ENCODE measurements at places on chromosomes 7 and 10.

- DNase-seq: no peak
Measured at GRCh38 chr7:81811956-81812865, 42.4 kb upstream of the HGF start.

DNA sequence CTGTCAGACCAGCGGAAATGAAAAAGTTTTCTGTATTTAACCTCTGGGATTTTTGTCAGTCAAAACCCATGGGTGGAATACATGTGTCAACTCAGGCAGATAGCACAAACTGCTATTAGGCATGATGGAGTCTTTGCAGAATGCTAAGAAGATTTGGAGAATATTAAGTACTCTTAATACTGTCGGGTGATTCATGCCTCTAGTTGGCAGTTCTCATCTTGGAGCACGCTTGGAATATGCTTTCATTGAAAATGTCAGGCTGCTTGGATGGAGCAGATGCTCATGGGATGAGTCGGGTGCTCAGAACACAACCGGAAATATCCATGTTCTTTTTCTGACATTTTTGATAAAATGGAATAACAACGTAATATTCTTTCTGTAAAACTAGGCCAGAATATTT, 27.6 kb upstream of the PRKG1 start:
- no peak for DNase-seq

DNA sequence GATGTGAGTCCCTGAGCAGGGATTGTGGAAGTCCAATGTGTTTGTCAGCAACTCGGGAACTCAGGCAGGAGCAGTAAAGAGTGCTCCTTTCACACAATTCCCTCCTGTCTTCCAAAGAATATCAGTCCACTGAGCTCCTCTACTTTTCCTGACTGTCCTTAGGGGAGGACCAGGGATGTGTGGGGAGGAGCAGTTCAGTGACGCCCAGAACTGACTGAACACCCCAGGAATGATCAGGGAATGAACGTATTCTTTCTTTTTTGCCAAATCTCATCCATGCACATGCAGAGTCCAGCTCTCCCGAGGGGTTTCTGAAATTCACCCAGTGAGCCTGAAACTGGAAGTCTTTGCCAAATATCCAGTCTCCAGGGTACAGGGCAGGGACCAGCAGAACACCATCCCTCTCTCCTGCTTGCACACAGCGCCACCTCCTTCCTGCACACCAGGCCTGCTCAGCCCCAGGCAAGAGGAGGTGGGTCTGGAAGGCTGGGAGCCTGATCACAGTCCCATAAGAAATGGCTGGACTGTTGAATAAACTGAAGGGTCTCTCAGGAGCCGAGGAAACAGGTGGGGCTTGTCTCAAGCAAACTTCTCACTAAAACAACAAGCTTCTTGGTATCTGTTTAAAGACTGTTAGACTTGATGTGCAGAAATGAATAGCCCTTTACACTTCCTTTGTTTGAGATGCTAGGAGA, 294.7 kb downstream of the C7orf25 start:
- DNase-seq: no peak

GRCh38 chr7:105014693-105015389, 836 bp downstream of the KMT2E start:
- no peak for DNase-seq

- DNase-seq: peak; percentile 80
Measured at GRCh38 chr10:31118556-31118955, 86.9 kb upstream of the ZNF438 start.

DNA sequence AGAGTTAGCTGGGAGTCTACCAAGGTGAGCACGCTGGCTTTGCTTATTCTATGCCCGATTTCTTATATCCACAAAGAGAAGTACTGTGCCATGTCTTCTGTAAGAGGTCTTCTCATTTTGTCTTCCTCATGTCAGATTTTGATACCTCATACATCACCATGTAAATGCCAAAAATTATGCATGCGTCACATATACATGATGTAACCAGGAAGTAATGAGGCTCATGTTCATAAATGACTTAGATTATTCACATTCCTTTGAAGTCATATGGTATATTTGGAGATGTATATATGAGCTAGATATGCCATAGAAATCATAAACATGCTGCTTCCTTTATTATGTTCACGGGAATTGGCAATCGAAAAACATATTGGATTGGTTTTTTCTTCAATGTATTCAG, 97.7 kb upstream of the CELF2 start:
- DNase-seq: no peak

DNA sequence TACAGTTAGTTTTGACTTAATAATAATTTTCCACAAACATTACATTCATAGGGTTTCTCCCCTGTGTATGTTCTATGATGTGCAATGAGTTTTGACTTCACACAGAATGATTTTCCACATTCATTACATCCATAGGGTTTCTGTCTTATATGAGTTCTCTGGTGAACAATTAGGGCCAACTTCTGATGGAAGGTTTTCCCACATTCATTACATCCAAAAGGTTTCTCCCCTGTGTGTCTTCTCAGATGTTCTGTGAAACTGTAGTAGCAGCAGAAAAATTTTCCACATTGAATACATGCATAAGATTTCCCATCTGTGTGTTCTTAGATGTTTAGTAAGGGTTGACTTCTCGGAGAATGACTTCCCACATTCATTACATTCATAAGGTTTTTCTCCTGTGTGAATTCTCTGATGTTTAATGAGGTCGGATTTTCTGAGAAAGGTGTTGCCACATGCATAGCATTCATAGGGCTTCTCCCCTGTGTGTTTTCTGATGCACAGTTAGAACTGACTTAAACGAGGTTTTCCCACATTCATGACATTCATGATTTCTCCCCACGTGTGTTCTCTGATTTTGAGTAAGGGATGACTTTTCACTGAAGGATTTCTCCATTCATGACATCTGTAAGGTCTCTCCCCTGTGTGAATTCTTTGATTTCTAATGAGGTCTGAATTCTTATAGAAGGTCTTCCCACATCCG, 118.5 kb downstream of the ZNF33B start:
- no peak for DNase-seq

DNA sequence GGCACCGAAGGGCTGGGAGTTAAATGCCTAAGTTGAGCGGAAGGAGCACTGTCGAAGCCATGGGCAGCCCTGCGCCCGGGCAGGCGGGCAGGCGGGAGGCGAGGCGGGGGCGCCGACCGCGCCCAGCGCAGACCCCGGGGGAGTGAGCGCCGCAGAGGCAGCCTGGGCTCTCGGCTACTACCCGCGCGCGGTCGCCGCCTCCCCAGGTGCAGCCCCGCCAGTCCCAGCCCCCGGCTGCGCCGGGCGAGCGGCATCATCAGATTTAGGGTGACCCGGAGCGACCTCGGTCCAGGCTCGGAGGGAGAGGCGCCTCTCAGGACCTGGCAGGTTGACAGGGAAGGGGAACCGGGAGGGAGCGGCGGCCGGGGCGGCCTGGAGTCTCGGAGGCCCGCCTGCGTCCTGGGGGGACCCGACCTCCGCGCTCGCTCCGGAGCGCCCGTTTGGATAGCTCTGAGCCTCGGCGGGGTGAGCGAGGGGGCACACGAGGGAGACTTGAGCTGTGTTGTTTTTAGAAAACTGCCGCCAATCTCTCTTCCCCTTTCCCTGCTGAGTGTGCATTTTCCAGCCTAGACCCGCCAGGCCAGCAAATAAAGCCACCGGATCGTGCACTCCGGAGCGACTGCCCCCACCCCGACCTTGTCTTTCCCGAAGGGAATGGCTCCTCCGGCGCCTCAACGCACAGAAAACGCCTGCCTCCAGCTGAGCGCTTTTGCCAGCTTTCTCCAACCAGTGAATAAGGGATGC, 2.3 kb upstream of the NRP1 start:
- DNase-seq: no peak

DNA sequence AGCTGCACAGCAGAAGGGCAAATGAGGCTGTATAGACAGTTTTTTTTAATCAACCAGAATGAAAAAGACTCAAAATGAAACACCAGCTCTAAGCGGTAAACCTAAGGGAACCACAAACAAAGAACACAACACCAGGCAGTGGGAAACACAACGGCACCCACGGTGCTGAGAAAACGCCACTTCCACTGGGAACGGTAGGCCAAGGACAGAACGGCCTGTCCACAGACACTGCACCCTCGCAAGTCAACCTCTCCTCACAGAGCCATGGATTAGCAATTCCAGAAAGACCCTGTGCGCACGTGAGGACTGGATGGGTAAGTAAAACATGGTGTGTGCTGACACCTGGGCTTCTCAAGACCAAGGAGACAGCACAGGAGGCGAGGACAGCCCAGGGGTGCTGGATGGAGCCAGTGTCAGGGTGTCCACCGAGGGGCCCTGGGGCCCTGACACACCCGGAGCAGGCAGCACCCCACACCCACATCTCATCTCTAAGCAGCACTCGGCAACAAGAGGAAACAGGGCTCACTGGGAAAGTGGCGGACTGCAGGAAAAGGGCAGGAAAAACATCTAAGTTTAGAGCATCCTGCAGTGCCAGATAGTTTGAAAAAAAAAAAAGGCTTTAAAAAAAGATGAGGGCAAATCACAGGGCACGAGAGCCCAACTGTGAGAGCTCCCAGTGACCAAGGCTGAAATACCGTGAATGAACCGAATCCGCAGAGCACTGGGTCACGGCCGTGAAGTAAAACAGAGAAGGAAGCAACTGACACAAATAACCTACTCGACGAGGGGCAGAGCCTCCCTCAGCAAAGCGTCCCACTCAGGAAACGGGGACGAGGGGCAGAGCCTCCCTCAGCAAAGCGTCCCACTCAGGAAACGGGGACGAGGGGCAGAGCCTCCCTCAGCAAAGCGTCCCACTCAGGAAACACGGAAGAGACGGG, 120.2 kb downstream of the MAD1L1 start:
- DNase-seq: no peak

DNA sequence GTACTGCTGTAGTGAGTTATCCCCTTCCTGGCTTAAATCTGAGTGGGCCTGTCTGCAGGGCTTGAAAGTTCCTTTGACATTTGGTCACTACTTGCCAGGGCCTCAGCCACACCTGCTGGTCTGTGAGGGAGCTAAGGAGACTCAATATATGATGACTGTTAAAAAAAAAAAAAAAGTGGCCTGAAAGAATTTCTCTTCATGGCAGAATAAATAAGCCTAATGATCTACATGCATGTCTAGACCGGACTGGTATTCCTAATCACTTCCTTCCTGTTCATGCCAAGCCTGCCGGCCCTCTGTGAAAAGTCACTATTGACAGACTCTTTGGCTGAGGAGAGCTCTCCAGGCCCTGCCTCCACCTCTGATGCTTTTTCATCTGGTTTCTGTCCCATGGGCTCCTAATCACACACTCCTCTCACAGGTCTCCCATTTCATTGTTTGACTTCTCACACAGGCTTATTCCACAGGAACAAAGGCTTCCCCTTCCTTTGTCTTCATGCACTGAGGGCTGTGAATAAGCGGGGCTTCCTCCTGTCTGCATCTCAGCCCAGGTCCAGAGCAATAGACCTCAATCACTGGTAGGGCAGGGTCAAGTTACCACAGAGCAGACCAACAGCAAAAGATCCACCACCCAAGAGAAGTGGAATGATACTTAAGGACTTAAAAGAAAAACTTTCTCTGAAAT, 99.1 kb upstream of the SEC61G start:
- no peak for DNase-seq

- no peak for DNase-seq
Measured at GRCh38 chr7:20217193-20217948, at the start of gene MACC1. TSS of gene MACC1 (minus strand) at chr7:20217384. CDS start at chr7:20161862, 55,522 bp downstream.

- no peak for DNase-seq
Measured at GRCh38 chr7:154744256-154744860, 258.6 kb downstream of the PAXIP1 start.

GRCh38 chr10:11397077-11397965, 214.1 kb downstream of the USP6NL start:
- no peak for DNase-seq
